Endothelial cell of umbilical vein (primary cell): ENCODE measurements at places on chromosomes 16 and 17.
A peak's percentile ranks its signal among the peaks of the same experiment; 100 is the strongest.

GRCh38 chr17:36468903-36469635, 17.4 kb upstream of the ZNHIT3 start:
- no peak for DNase-seq

- DNase-seq, result no peak
Observed at GRCh38 chr16:88549671-88550245, 20.4 kb upstream of the ZC3H18 start.

DNA sequence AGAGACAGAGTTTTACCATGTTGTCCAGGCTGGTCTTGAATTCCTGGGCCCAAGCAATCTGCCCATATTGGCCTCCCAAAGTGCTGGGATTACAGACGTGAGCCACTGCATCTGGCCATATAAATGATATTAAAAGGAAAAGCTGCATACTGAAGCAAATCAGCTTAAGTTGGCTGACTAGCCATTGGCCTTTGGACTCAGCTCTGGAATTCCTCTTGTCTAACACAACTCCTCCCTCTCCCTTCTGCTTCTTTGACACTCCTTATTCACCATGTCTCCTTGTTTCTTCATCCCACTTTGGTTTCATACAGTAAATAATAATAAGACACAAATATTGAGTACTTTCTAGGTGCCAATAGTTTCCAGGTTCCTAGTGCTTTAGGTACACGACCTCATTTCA, 7.5 kb downstream of the KRT12 start:
- DNase-seq, result no peak

DNA sequence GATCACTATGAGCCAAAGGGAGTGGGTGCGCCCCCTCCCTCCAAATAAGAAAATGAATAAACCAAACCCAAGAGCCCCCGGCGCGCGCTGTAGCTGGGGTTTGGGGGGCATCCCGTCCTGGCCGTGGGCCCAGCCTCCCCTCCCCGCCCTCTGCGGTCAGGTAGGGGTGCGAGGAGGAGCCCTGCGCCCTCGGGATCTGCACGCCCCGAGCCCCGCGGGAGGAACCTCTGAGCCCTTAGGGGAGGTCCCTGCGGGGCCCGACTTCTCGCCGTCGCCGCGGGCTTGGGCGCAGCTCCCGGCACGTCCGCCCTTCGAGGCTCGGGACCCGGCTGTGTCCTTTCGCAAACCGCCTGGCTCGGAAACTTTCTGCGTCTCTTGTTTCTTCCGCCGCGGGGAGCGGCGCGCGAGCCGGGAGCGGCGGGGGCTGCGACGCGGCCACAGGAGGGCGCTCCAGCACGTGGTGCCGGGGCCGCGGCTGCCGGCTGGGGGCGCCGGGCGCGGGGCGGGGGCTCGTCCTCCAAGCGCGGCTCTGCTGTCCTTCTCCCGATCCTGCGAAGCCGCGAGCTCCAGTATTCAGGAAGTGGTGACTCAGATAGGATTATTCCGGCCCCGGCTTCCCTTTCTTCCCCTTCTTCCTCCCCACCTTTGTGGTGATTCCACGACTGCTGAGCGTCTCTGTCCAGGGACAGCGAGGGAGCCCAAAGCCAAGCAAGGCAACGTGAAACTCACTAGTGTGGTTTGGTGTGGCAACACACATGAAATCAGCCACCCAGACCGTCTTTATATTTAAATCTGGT, 1.6 kb downstream of the PITPNC1 start:
- peak; percentile 83 for DNase-seq

DNA sequence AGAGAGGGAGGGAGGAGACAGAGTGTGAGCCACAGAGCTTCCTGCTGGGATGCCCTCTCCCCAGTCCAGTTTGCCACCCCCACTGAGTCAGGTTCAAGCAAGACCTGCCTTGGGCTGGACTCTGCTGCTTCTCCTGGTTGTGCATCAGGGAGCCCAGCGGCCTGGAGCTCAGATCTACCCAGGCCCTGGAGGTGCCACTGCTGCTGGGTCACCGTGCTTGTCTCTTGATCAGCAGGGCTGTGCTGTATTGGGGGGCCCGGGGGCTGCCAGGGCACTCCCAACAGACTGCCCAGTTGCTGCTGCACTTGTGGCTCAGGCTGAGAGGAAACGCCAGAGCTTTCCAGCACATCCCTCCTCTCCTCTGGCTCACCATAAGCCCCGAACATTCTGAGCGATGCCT, 8.9 kb downstream of the TLE7 start:
- no peak for DNase-seq

GRCh38 chr17:62062944-62063343, 2.1 kb downstream of the MED13 start:
- DNase-seq, result peak; percentile 10

DNA sequence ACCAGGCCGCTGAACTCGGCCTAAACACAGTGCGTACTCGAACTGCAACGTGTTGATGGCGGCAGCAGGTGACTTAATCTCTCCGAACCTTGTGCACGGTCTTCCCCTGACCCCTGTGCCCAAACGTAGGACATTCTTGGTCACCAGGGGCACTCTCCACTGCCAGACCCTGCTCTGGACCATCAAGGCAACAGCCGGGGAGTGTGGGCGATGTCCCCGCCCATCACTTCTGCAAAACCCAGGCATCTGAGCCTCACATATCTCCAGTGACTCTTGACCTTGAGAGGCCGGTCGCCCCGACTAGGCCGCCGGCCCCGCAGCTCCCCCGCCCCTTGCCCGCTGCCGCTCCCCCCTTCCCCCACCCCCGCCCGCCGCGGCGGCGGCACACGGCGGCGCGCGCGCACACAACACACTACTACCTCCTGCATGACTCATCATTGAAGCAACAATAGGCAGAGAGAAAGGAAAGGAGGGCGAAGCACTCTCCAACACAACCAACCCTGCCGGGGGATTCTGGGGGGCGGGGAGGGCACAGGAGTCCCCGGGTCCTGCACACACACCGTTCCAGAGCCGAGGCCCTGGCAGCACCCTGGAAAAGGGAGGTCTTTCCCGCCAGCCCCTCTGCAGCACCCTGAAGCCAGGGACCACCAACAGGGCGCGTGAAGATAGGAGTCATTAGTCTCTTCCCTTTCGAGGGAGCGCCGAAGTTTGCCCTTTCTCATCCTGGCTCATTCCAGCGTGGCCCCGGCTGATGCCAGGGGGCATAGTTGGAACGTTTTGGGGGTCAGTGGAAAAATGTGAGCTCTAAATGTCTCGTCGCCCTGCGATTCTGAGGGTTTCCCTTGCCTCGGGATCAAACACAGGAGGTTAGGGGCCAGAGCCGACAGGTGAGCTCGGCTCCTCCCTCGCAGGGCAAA, 1.9 kb downstream of the MNT start:
- DNase-seq, result peak; percentile 88

GRCh38 chr17:78791840-78792709, 10.0 kb upstream of the CYTH1 start:
- DNase-seq, result no peak
